Daoy (cell line): ENCODE measurements at places on chromosomes 3 and 15. TPM values are rescaled to one million over a fixed set of nuclear protein-coding genes. Genes with fewer than 3 reads are reported as not detected.
A peak's percentile ranks its signal among the peaks of the same experiment; 100 is the strongest.

- DNase-seq = no peak
Observed at GRCh38 chr3:124202754-124203153, 210.8 kb upstream of the ROPN1 start.

- DNase-seq = no peak
Observed at GRCh38 chr3:9809239-9809614, 835 bp upstream of the TTLL3 start.

- DNase-seq = peak; percentile 65
Observed at GRCh38 chr15:85785887-85786780, 8.6 kb downstream of the KLHL25 start.

- no peak for DNase-seq
Observed at GRCh38 chr3:132378048-132378762, 39.1 kb upstream of the DNAJC13 start.

GRCh38 chr15:29821416-29822099 lies 710 bp downstream of the TJP1 start:
- DNase-seq = peak; percentile 86

DNA sequence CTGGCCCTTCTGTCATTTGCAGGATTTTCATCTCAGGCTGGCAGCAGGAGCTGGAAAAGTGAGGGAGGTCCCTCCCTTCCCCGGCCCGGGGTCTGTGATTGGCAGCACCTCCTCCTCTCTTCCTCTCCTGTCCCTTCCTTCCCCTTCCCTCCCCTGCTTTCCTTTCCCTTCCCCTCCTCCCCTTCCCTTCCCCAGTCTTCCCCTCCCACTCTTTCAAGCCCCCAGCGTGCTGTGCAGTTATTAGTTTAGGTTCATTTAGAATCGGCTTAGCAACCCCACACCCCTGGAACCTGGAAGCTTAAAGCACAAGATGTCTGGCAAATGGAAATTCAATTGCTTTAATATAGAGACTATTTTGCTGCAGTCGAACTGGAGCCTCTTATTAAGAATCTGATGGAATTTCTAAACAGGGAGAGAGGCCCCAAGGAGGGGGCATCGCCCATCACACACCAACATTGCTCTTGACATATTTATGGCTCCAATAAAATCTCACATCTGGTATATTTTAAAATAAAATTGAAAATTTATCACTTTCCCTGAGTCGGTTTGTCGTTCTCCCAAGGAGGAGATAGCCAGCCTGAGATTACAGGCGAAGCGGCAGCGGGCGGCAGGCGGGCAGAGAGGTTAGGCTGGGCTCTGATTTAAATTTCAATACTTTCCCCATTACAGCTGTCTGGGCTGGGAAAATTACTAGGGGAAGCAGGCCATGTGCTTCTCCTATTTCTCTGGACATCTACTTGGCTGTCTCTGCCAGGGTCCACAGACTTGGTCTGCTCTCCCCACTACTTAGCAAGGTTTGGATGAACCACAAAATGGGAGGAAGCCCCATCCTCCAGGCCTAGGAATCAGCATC lies 98.9 kb downstream of the LINGO1 start:
- DNase-seq = no peak

- DNase-seq = no peak
Observed at GRCh38 chr3:48528048-48528447, 24.1 kb upstream of the SHISA5 start.

GRCh38 chr3:24854748-24855147 lies 360.1 kb upstream of the THRB start:
- no peak for DNase-seq

The TPRG1 gene
- total RNA-seq = 0.54 and 0.69 TPM in 2 replicates

The IL17RD gene
- total RNA-seq = 0.46 and 0.71 TPM in 2 replicates

- DNase-seq = no peak
Observed at GRCh38 chr3:8656240-8656639, 11.6 kb upstream of the SSUH2 start.

DNA sequence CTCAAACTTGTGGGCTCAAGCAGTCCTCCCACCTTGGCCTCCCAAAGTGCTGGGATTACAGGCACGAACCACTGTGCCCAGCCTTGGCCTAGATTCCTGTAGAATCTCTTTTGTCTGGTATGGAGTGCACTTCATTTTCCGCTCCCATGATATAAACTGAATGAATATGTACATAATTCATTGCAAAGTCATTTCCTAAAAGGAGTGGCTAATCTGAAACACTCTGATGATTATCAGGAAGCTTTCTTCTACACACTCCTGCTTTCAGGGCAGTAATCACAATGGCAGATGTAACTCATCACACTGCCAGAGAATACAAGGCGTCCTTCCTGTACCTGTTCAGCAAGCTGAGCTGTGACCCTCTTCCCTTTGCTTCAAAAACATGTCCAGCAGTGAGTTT lies 28.6 kb downstream of the RLBP1 start:
- DNase-seq = no peak

GRCh38 chr3:77814845-77815244 lies 774.9 kb downstream of the ROBO2 start:
- DNase-seq = no peak

GRCh38 chr15:67370206-67370954 lies 115.8 kb downstream of the IQCH start:
- DNase-seq = no peak

The IL20RB gene
- 1.3 and 1.5 TPM in 2 replicates for total RNA-seq

DNA sequence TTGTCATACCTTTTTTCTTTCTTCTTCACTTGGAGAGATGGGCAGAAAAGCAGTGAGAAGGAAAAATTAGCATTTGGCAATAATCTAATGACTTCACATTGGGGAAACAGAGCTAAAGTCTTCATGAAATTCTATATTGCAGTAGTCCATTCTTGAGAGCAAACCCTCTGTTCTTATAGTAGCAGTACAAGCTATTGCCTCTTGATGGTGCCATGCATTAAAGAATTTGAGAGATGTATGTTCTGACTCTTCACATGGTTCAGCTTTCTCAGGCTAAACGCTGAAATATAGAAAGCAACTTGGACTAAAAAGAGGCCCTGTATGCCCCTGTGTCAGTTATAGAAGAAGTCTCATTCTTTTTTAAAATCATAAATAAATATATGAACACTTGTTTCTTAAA lies 36.0 kb downstream of the PHLDB2 start:
- DNase-seq = peak; percentile 36

- DNase-seq = peak; percentile 14
Observed at GRCh38 chr3:163916596-163917560, 1161.4 kb downstream of the SI start.

DNA sequence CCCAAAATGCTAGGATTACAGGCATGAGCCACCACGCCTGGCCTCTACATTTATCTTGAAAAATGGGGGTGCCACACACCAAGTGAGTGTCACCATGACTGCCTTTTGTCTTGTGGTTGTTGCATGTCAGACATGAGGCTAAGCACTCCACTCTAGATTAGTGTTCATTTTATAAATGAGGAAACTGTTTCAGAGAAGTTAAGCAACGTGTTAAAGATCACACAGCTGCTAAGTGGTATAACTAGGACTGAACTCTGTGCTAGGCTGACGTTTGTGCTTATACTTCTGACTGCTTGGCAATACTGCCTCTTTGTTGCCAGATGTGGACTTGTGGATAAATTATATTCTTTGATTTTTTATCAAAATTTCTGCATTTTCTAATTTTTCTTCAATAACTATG lies 50.8 kb upstream of the SMAD6 start:
- DNase-seq = no peak

DNA sequence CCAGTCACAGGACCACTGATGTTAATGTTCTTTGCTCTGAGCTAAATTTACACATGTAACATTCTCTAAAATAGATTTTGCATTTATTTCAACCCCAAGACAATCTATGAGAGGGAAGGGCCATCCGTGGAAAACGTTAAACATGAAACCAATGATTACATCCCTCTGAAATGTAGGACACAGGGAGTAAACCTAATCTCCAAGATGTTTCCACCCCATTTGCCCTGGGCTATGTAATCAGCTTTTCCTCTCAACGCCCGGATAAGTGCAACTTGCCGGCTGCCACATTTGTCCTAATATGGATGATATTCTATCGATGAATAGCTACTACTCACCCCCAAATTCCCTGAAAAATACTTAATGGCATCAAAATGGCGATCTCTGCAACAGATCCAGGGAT lies 6.4 kb upstream of the FMN1 start:
- peak; percentile 76 for DNase-seq

The NR2E3 gene
- not detected in 2 replicates for total RNA-seq

- peak; percentile 22 for DNase-seq
Observed at GRCh38 chr3:106566277-106566676, 697.5 kb upstream of the CBLB start.

- no peak for DNase-seq
Observed at GRCh38 chr3:72628065-72628464, 220.2 kb downstream of the SHQ1 start.

The CMTM8 gene
- total RNA-seq = 1.1 and 3.7 TPM in 2 replicates

DNA sequence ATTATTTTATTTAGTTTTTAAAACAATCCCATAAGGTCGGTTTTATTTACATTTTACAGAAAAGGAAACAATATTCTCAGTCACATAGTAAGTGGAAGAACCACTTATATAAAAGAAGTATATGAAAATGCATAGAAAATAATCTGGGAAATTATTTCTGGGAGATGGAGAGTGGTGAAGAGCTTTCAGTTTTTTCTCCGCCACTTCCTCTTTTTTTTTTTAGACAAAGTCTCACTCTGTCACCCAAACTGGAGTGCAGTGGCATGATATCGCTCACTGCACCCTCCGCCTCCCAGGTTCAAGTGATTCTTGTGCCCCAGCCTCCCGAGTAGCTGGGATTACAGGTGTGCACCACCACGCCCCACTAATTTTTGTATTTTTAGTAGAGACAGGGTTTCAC lies 21.2 kb downstream of the RAD51 start:
- no peak for DNase-seq

- DNase-seq = no peak
Observed at GRCh38 chr15:68582864-68583263, 4.1 kb downstream of the CORO2B start.

The CHRNA5 gene
- total RNA-seq = 25.0 and 35.1 TPM in 2 replicates

GRCh38 chr15:93048759-93049161 lies 40.3 kb downstream of the RGMA start:
- peak; percentile 68 for DNase-seq

DNA sequence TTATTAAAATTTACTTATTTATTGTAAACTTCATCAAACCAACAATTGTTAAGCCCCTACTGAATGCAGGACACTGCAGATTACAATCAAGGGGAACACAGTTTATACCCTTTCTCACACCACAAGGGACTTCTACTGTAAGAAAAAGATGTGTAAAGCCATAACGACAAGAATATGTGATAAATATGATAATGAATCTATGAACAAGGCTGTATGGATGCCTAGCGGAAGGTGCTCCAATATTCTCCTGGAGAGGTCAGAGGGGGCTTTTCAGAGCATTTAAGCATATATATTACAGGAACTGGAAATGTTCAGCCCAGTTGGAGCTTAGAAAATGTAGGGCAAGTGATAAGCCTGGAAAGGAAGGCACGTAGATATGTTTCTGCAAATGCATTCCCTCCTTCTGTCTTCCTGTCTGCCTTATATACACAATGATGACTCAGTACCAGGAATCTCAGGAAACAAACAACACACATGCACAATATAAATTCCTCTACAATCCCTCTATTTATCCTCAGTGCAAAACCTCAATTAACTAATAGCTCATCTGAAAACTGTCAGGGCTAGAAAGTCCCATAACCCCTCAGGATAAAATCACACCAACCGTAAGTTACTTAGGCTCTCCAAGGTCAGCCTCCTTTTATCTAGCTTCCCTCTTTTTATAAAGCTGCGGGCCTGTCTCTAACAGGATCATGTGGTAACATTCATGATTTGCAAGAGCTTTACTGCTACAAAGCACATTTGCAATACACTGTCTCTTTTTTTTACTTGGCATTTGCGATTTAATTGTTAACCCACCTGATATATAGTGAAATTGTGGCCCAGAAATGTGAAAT lies 393.1 kb downstream of the LPP start:
- DNase-seq = peak; percentile 22

The TMC3 gene
- not detected in 2 replicates for total RNA-seq

The PPP2R3A gene
- total RNA-seq = 6.5 and 10.2 TPM in 2 replicates

GRCh38 chr15:54772663-54773062 lies 424.1 kb downstream of the RSL24D1 start:
- no peak for DNase-seq
